Epithelial cell of proximal tubule (primary cell): ENCODE measurements at places on chromosomes 3 and 15.

GRCh38 chr3:4748701-4749378, 230.4 kb upstream of the BHLHE40 start:
- no peak for DNase-seq

DNA sequence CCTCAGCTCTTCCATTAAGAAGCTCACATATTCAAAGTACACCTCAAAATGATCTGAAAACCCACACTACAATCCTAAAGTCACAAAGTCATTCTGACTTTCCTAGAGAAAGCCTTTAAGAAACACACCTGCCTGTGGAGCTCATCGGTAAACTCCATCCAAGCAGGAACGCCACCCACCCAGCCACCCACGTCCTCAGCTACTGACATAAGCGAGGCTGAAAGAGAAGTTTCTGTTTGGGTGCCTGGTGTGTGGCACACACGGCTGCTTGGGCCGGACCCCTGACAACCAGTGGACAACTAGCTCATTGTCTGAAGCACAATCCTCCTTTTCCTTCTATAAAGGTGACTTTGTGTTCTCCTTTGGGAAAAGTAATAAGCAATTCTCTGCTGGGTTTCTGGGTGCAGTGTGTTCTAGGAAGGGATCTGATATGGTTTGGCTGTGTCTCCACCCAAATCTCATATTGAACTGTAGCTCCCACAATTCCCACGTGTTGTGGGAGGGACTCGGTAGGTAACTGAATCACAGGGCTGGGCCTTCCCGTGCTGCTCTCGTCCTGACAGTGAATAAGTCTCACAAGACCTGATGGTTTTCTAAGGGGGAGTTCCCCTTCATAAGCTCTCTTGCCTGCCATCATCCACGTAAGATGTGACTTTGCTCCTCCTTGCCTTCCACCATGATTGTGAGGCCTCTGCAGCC, 26.1 kb downstream of the FAM174B start:
- no peak for DNase-seq

GRCh38 chr3:131998027-131998426, 36.8 kb downstream of the CPNE4 start:
- no peak for DNase-seq

- no peak for DNase-seq
Measured at GRCh38 chr15:82197733-82198594, 64.6 kb downstream of the EFL1 start.

DNA sequence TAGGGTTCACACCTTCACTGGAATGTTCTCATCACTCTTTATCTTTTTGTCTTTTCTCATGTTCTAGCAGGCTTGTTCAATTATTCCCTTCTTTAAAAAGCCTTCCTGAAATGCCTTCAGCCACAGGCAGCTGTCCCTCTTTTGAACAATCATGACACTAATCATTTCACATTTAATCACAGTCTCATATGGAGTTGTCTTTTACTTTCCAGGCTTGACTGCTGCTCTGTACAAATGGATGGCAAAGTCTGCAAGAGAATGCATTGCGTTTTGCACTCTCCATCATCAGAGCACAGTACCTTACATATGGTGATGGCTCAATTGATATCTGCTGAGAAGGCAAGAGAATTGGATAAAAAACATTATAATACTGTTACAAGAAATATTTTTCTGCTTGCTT, 529.8 kb downstream of the DIPK2A start:
- DNase-seq: no peak

DNA sequence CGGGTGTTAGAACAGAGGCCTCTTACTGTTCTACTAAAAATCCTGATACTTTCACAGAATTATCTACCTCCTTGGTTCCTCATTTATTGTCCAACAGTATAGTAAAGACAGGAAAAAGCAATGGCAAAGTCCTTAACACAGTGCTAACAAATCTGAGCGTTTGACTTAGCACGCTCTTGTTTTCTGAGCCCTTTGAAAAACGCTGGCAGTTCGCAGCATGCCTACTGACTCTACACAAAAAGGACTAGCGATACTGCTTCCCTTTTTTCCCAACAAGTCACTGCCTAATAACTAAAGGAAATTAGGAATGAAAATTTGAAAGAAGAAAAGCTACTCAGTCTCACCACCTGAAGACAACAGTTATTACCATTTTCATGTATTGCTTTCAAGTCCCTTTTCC, 34.8 kb upstream of the CEMIP start:
- no peak for DNase-seq

DNA sequence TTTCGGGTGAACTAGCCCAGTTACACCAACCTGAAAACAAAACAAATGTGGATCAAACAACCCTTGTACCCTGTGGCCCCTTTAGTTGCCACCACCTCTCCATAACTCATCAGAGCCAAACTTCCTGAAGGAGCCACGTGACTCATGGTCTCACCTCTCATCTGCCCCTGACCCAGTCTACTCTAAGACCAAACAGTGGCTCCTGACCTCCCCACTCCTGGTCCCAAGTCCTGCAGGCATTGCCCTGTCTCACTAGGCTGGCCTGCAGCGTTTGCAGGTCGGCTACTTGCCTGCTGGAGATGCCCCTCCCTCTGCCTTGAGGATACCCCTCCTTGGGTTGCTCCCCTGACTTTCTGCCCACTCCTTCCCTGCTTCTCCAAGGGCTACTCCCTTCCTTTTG, 23.1 kb downstream of the SLC6A11 start:
- DNase-seq: no peak

- no peak for DNase-seq
Measured at GRCh38 chr15:59203008-59203407, 3.6 kb upstream of the LDHAL6B start.

DNA sequence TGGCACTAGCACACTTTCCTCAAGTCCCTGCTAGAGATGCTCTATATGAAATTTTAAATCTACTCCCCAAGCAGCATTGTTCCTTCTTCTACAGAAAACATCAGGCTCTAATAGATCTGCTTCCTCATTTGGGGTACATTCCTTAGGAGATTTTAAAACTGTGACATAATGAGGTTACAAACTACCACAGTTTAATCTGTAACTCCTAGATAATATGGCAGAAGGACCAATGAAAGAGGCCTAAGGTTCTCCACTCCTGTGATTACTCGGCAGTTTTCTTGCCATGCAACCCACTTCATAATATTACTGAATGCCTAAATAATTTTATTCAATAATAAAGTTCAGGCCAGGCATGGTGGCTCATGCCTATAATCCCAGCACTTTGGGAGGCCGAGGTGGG, 16.1 kb downstream of the ZNF106 start:
- no peak for DNase-seq

GRCh38 chr3:156633335-156633734, 41.1 kb upstream of the TIPARP start:
- no peak for DNase-seq

- DNase-seq: no peak
Measured at GRCh38 chr3:104987859-104988258, 378.9 kb upstream of the ALCAM start.

GRCh38 chr3:69368129-69368741, 17.7 kb downstream of the FRMD4B start:
- no peak for DNase-seq

GRCh38 chr3:161093895-161094294, 11.3 kb downstream of the B3GALNT1 start:
- no peak for DNase-seq

- DNase-seq: no peak
Measured at GRCh38 chr3:66344848-66345578, 124.2 kb downstream of the SLC25A26 start.

- no peak for DNase-seq
Measured at GRCh38 chr3:59877263-59878037, 827.6 kb upstream of the CFAP20DC start.

DNA sequence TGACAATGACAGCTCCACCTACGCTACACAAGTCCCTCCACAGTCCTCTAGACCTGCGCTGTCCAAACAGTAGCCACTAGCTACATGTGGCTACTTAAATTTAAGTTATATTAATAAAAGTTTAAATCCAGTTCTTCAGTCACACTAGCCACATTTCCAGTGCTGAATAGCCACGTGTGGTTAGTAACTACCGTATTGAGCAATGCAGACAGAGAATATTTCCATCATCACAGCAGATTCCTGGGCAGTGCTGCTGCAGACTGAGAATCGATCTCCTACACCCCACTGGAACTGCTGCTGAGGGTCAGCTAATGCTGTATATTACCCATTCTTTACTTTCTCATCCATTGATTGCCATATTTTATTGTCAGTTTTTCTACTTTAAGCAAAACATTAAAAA, 40.9 kb downstream of the HDC start:
- DNase-seq: no peak

- no peak for DNase-seq
Measured at GRCh38 chr3:102443021-102443420, 8.2 kb downstream of the ZPLD1 start.

DNA sequence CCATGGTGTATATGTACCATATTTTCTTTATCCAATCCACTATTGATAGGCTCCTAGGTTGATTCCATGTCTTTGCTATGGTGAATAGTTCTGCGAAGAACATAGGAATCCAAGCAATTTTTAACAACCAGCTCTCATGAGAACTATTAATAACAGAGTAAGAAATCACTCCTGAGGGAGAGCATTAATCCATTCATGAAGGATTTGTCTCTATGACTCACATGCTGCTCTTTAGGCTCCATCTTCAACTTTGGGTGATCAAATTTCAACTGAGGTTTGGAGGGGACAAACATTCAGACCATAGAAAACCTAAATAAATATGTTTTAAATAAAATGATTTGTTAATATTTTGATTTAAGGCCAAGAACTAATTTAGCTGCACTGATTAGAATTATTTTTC, 147.4 kb downstream of the NSUN3 start:
- DNase-seq: no peak

DNA sequence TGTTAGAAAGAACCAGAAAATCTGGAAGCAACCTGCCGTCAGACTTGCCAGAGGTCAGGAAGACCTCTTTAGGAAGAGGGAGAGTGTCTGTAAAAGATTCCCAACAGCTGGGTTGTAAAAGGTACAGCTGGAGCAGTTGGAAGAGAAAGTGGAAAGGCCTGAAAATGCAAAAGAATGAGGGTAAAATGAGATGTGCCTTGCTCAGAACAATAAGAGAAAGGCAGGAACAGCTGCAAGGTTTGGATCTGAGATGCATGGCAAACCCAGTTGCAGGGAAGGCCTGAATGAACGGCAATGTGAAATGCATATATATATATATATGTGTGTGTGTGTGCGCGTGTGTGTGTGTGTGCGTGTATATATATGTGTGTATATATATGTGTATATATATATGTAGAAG, 88.1 kb downstream of the ZIC1 start:
- no peak for DNase-seq

DNA sequence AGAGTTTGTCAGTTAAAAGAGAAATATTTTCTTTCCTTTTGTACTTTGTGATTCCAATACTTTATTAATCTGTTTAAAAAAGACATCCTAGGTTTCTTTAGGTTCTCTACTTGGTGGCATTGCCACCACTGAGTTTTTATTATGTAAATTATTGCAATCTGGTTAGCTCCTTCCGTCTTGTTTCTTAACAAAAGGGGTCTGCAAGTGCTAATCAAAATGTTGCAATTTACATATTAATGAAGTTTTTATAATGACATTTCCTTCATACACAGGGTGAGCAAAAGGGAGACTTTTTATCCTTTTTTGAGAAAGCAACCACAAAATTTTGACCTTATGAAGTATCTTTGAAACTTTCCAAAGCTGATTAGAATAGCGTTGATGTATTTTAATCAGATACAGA, 1307.3 kb downstream of the ROBO2 start:
- no peak for DNase-seq

DNA sequence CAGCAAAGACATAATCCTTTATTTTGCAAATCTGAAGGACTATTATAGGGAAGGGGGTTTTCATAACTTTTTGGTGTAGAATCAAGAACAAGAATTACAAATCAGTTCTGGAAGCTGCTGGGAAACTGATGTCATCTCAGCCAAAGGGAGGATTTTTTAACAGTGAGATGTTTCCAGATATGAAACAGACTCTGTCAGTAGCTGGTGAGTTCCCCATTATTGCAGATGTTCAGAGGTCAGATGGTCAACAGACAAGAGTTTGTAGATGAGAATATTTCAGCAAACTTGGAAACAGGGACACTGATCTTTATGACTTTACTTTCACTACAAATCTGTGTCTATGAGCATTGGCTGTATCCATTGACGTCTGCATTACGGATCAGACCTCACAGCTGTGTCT, 71.9 kb upstream of the LPP start:
- DNase-seq: no peak

DNA sequence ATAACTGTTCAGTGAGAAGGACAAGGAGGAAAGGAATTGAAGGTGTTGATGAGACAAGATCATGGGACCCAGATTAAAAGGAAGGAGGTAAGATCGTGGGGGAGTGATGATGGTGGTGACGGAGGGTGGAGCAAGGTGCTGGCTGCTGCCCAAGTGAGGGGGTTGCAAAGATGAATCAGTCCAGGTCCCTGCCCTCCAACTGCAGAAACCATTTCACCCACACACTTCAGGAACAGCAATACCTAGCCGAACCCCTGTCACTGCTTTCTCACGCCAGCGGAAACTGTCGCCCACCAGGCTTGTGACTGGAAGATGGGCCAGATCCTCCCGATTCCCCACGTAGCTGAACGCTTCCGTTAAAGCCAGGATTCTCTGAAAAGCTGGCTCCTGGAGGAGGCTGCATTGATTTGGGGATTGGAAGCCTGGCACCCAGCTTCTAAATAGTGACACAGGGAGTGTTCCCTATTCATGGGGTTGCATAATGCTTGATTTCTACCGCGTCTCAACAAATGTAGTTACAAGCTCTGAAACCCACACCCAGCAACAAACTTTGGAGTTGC, 3.2 kb upstream of the LSG1 start:
- no peak for DNase-seq

- DNase-seq: no peak
Measured at GRCh38 chr15:61299075-61299763, 70.1 kb upstream of the RORA start.

DNA sequence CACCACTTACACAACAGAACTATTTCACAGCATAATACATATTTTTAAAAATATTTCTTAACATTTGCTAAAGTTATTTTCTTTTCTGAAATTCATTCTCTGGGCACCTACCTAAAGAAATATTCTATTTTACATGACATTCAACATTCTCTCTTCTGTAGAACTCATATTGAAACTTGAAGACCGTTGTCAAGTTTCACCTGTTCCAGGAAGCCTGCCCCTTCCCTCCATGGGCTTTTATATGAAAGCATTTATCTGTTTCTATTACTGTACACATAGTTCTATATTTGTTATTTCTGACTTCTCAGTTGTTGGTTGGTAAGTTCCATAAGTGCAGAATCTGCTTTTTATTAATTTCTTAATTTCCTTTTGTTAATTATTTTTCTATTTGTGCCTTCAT, 204.3 kb upstream of the ALCAM start:
- no peak for DNase-seq

DNA sequence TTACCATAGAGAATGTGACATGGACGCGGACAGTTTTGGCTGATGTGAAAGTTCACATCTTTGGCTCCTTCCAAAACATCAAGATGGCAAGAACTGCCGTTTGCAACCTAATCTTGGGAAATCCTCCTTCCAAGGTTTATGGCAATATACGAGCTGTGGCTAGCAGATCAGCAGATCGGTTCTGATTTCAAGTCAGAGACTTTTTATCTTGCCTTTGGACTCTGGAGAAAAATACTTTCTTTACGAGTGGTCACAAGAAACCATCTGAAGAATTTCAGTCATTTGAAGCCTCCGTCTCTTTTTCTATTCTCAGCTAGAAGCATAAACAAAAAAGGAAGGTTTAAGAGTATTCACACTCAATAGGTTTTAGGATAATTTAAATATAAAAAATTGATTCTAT, 153.5 kb upstream of the MEIS2 start:
- DNase-seq: no peak
